ENCODE measurements at places on chromosomes 7 and 10. TPM values are rescaled to one million over a fixed set of nuclear protein-coding genes. Genes with fewer than 3 reads are reported as not detected.

Gene AHR
- 52.7 TPM for total RNA-seq

- no peak for DNase-seq
These were observed 384.4 kb downstream of the DPP6 start for GRCh38 chr7:154436560-154436959.

GRCh38 chr7:158141806-158142518, 445.7 kb downstream of the PTPRN2 start:
- DNase-seq, result no peak

DNA sequence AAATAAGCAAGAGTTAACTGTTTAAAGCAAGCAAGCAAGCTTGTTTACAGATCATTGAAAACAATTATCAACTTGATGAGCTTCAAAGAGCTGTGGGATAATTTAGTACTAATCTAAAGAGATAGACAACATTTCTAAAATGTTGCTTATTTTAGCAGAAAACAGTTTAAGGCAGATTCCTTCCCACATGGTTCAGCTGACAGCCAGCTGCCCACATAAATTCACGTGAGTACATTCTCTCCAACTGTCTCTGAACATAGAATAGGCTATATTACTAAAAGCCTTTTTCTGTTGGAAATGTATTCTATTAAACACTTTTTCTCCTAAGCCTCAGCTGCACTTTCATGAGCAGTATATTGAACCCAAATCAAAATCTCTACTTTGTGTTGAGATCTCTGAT, 174.1 kb downstream of the LRRN3 start:
- no peak for DNase-seq

GRCh38 chr10:94383530-94383929, 18.8 kb upstream of the TBC1D12 start:
- DNase-seq, result no peak

DNA sequence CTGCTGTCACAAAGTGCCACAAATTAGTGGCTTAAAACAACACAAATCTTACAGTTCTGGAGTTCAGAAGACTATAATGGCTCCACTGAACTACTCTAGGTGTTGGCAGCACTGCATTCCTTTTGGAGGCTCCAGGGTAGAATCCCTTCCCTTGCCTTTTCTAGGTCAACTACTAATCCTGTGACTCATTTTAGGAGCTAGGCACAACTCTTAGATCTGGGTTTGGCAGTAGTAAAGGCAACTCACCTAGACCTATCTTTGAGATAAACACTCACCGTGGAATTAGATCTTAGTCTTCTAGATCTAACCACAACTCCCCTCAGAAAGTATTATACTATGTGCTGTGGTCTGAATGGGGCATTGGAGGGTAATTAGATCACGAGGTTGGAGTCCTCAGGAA, 60.4 kb downstream of the ANKIB1 start:
- DNase-seq, result no peak
